AG10803 (cell line): ENCODE measurements at places on chromosomes 5 and 9.

- no peak for DNase-seq
Observed at GRCh38 chr9:99922711-99923030, 16.2 kb downstream of the STX17 start.

DNA sequence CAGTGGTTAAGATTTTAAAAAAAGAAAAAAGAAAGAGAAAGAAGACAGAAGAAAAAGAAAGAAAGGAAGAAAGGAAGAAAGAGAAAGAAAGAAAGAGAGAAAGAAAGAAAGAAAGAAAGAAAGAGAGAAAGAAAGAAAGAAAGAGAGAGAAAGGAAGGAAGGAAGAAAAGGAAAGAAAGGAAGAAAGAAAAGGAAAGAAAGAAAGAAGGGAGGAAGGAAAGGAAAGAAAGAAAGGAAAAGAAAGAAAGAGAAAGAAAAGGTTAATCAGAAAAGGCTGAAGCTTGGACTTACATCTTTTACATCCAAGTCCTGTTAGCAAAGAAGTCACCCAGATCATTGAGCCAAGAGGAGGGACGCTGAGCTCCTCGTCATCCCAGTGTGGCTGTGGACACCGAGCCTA lies 70.0 kb downstream of the IRX2 start:
- no peak for DNase-seq

DNA sequence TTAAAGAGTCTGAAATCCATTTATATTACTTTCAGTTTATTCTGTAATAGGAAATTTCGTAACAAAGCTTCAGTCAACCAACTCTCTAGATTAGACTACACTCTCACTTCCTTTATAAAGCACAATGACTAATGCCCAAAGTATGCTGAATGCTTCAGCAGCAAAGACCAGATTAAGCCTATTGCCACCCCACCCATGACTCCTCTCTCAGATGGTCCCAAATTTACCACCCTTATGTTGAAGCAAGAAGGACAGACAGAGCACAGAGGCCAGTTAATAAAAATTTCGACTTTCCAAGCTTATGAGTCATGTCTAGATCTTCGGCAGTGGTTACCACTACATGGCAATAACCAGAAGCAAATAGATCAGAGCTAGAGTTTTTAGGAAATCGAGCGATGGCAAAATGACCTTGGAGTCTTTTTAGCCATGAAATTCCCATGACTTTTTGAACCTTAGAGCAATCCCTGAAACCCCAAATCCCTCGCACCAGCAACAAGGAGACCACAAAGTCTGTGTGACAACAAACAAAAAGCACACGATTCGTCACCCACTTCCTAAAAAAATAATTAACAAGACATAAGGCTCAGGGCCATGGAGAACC lies 287.8 kb upstream of the RASA1 start:
- peak; percentile 83 for DNase-seq

DNA sequence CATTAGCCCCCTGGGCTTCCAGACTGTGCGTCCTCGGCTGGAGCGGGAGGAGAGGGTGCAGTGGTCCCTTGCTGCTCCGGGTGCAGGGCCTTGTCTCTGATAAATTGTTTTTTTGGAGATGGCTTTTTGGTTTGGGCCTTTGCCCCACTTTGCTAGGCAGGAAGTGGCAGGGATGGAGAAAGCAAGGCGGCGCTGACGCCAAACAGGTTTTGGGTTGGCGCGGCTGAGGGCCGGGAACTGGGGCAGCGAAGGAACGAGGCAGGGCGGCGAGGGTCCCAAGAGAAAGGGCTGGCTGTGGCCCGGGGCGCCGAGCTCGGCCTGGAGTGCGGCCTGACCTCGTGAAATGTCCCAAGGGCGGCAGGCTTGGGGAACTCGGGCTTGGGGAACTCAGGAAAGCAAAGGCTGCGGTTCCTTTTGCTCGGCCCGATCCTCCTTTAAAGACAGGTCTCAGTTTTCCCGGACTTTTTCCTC lies 4.1 kb downstream of the LHX2 start:
- DNase-seq: no peak
